Nephron progenitor cell (in vitro differentiated cells): ENCODE measurements at places on chromosomes 11 and 22.

GRCh38 chr11:76005756-76006155, 190.7 kb downstream of the UVRAG start:
- DNase-seq, result no peak

DNA sequence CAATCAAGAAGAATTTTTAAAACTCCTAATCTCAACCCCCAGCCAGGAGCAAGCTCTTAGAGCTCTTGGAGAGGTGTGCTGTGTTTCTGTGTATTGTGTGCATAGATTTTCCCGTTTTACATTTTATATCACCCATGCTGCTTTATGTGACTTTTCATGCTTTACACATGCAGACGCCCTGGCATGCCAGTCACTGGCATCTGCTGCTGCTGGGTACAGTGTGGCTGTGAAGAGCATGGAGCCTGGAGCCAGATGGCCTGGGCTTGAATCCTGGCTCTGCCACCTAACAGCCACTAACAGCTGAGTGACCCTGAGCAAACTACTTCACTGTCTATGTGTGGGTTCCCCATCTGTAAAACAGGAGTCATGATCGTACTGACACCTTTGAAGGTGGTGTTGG, 23.1 kb downstream of the POLR3H start:
- DNase-seq, result no peak

DNA sequence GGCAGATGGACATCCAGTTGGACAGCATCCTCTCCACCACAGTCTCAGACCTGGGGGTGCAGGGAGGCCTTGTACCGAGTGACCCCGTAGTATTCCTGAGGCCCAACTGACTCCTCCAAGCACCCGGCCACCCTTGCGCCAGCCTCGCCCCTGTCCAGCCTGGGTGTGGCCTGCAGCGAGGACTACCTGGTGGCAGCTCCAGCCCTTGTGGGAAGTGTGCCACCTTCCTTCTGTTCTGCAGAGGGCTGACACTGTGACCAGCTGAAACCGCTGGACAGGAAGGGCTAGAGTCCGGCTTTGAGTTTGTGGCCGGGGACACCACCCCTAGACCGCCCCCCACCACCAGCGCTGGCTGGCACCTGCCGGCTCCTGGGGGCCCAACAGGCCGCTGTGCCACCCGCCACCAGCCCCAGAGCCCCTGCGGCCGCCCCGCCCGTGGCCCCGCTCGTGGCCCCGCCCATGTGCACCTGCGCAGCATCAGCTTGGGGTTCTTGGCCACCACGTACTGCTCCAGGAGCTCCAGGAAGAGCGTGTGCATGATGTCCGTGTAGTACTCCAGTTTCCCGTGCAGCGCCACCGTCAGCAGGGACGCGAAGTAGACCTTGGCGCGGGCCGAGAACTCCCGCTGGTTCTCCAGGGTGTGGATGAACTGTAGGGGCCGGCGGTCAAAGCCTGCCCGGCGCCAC, 10.0 kb upstream of the MAPK11 start:
- no peak for DNase-seq

DNA sequence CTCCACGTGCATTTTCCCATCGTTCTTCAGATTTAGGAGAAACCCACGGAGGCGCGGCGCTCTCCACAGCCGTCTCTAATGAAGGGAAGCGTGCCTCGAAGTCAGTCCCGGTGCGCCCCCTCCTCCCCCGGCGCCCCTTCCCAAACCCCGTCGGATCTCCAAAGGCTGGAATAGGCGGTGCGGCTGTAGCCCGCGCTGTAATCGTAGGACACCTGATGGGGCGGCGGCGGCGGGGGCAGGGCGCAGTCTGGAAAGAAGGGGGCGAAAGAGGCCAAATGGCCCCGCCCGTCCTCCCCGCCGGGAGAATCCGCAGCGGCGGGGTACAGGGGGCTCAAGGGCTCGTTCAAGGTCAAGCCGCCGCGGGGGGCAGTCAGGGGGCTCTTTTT, 1.3 kb downstream of the FAM181B start:
- DNase-seq, result peak; percentile 33

DNA sequence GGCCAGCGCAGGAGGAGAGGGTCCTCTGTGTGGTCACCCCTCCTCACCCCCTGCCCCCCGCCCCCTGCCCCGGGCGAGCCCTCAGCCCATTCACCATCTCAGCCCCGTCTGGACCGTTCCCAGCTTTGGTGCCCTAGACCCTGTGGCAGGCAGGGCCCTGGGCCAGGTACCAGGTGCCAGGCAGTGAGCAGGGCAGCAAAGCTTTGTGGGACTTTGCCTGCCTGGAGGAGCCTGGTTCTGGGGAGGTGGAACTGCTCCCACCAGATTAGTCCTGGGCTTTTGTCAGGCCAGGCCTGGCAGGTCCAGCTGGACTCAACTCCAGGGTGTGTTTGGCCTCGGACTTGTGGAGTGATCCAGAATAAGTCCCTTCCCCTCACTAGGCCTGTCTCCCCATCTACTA, 13.7 kb upstream of the MYRF start:
- DNase-seq, result no peak

- no peak for DNase-seq
Observed at GRCh38 chr22:40041366-40042137, 46.8 kb downstream of the FAM83F start.

DNA sequence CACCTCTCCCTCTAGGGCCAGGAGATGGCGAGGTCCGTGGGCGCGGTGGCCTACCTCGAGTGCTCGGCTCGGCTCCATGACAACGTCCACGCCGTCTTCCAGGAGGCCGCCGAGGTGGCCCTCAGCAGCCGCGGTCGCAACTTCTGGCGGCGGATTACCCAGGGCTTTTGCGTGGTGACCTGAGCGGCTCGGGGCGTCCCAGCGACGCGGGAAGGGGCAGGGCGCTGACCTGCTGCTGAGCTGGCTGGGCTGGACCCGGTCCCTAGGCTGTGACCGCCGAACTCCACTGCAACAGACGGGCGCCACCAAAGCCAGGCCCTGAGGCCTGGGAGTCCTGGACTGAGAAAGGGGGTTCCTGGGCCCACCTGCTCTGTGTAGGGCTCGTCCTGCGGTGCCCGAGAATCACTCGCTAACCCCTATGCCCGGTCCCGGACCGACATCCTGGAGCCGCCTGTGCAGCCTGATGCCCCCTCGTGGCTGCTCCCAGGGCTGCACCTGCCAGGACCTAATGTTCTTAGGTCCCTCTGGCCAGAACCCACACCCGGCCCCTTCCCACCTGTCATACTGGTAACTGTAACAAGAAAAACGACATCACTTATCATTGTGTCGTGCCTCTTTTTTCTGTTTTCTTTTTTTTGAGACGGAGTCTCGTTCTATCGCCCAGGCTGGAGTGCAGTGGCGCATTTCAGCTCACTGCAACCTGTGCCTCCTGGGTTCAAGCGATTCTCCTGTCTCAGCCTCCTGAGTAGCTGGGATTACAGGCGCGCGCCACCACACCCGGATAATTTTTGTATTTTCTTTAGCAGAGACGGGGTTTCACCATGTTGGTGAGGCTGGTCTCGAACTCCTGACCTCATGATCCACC, 15.0 kb downstream of the RHOD start:
- peak; percentile 82 for DNase-seq

GRCh38 chr11:45267052-45267451, 19.1 kb downstream of the SYT13 start:
- peak; percentile 42 for DNase-seq

GRCh38 chr11:113506893-113507292, 31.7 kb upstream of the DRD2 start:
- no peak for DNase-seq

DNA sequence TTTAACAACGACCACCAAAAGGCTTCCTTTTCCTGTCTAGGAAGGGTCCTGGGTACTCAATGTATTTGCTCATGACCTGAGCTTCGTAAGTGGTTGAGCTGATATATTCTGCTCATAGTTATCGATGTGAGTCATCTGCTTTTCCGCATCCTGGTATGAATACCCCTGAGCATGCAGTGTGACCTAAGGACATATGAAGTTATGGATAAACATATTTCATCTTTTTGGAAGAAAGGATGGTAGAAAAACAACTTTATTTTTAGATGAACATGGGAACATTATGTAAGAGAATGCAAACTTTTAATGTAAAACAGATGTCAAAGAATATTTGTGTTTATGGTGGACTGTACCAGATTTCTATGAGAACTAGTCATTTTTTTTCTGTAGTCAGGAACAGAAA, 28.4 kb downstream of the TRPC6 start:
- DNase-seq, result no peak

DNA sequence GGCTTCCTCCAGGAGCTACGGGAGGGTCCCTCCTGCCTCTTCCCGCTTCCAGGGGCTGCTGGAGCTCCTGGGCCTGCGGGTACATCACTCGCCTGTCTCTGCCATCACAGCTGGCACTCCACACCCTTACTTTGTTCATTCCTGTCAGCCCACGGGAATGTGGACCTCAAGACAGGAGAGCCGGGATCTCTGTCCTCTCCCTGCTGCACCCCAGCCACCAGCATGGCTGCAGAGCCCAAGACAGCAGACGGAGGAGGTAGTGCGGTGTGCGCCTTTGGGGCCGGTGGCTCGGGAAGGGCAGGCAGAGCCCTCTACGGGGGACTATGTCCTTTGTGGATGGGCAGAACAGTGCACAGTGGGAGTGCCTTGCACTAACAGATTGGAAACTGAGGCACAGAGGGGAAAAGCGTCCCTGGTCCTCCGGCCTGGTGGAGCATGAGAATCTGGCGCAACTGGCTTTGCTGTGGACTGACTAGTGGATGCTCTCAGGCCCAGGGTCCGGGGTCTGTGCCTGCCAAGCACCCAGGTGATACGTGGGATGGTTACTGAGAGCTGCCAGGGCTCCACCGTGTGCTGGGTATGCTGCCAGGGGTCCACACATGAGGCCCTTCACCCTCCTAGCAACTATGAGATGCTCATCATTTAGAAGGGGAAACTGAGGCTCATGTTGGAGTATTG, 47.3 kb downstream of the IGF2 start:
- DNase-seq, result no peak

DNA sequence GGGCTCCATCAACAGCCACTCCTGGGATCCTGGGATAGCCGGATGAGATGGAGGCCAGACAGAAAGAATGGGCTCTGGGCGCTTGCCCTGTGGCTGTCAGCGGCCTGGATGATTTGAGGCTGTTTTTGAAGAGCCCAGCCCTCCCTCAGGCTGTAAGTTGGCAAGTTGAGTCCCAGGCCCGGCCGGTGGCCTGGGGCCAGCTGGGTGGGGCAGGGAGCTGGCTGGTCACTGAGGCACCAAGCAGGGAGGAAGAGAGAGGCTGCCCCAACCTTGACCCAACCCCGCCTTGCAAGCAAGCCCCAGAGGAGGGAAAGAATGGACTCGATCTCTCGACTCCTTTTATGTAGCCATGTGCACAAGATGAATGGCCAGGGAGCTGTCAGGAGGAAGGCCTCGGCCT, 34.9 kb downstream of the RIBC2 start:
- no peak for DNase-seq

DNA sequence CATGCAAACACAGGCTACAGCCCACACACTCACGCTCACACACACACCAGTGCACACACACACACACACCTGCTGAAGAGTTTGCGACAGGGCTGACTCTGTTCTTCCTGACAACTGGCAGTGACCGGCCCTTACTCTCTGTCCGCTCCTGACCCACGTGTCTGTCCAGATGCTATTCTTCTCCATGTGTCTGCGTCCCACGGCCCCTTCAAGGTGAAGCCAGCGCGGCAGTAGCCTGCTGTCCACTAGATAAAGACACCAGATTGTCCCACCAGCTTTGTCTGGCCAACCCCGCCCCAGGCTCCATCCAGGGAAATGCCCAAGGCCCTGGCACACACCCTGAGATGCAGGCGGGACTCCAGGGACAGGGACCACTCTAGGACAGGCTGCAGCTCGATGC, 713.9 kb downstream of the BRD1 start:
- no peak for DNase-seq

DNA sequence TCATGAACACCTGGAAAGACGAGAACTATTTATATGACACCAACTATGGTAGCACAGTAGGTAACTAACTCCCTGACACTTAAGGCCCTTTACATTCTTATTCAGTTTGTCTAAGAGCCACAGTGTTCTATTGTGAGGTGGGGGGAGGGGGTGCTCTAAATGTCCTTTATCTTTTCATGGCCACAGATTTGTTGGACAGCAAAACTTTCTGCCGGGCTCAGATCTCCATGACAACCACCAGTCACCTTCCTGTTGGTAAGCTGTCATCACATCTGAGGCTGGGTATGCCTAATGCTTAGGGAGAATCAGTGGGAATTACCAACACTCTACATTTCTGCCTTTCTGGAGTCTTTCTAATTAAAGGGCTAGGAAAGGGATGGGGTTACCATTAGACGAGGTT, 30.7 kb downstream of the EHF start:
- DNase-seq, result no peak

GRCh38 chr22:34761111-34761510, 304.8 kb upstream of the ISX start:
- no peak for DNase-seq

GRCh38 chr11:8735094-8735493, 52.5 kb downstream of the RPL27A start:
- no peak for DNase-seq

GRCh38 chr11:18046116-18046777, at the start of gene TPH1:
Gene TPH1, minus strand, starts transcription at chr11:18046269. Its CDS starts 5,507 bp downstream, at chr11:18040762.
- peak; percentile 71 for DNase-seq

DNA sequence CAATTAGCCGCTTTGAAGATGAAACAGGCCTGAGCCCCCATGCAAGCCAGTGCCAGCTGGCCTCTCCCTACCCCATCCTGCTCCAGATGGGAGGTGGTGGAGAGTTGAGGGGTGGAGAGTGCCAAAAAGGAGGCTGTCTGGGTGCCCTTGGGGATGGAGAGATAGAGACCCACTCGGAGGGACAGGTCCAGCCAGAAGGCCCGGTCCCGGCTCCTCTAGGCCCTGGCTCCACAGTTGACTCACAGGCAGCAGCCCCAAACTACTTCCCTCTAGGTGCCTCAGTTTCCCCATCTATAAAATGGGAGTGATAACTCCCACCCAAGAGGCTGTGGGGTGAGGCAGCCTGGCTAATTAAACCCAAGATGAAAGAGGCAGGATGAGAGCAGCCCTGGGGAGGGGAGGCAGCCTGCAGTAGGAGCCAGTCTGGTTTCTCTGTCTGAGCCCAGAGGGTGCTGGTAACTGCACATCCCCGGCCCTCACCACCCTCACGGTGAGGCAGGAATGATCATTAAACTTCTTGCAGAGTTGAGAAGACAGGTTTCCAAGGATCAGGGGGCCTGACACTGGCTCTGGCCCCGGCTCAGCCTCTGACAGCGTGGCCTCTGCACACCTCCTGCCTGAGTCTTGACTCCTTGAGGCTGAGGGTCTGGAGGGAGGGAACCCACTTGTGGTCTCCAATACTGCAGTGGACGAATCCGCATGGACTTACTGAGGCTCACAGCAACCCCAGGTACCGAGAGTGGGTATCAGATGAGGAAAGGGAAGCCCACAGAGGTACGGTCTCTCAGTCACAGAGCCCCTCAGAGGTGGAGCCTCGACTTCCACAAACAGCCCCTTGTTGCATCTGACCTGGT, 1.4 kb upstream of the AP5B1 start:
- no peak for DNase-seq
